ENCODE measurements at places on chromosomes 6 and 20. TPM values are rescaled to one million over a fixed set of nuclear protein-coding genes. Genes with fewer than 3 reads are reported as not detected.

- H3K27ac ChIP-seq: no peak overlapping the region
- no peak for DNase-seq
- no peaks in the 10 kb centered on the region for H3K4me1 ChIP-seq
- no peaks in the 10 kb centered on the region for H3K27me3 ChIP-seq
- H3K36me3 ChIP-seq: no peaks in the 10 kb centered on the region
Measured at GRCh38 chr6:104606361-104606760, 253.4 kb downstream of the HACE1 start.

DNA sequence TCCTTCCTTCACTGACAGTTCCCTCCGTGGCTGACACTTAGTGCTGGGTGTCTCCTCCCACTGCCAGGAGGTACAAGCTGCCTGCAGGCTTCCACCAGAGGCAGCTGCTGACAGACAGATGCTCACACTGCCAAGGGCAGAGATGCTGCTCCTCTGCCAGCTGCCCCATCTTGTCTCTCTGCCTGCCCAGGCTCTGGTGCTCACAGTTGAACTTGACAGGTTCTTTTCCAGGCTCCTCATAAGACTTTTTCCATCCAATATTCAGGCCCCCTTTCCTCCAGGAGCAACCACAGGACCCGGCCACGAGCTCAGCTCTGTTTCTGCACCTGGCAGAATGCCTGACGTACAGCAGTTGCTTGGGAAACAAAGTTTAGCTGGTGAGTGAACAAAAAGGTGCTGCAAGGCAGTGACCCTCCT is 79.8 kb downstream of the PSMB1 start:
- H3K36me3 ChIP-seq: no peaks in the 10 kb centered on the region
- no peaks in the 10 kb centered on the region for H3K4me1 ChIP-seq
- DNase-seq: no peak
- no peak overlapping the region for H3K4me3 ChIP-seq

- H3K27ac ChIP-seq: peak overlapping the region; percentile 64
- no peak overlapping the region for H3K4me3 ChIP-seq
- H3K27me3 ChIP-seq: no peaks in the 10 kb centered on the region
- no peak for DNase-seq
Measured at GRCh38 chr6:25336996-25337395, 57.8 kb downstream of the CARMIL1 start.

GRCh38 chr6:142617158-142617557 is 315.4 kb downstream of the ADGRG6 start:
- H3K4me1 ChIP-seq: no peaks in the 10 kb centered on the region
- no peaks in the 10 kb centered on the region for H3K27me3 ChIP-seq
- H3K36me3 ChIP-seq: no peaks in the 10 kb centered on the region
- DNase-seq: no peak
- no peak overlapping the region for H3K4me3 ChIP-seq
- H3K27ac ChIP-seq: no peak overlapping the region

DNA sequence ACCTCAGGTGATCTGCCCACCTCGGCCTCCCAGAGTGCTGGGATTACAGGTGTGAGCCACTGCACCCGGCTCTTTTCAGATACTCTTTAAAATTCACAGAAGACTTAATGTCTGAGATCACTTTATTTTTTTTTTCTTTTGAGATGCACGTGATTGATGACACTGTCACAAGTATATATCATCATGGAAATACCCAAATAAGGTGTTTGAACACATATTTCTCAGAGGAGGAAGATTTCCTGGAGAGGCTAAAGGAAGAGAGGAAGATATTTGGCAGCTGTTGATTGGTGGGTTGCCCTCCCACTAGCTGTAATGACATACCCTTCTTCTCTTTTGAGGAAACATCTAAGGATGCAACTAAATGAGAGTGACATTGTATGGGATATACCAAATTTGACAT is 225.9 kb upstream of the CITED2 start:
- H3K4me3 ChIP-seq: no peak overlapping the region
- DNase-seq: no peak
- no peaks in the 10 kb centered on the region for H3K27me3 ChIP-seq
- H3K27ac ChIP-seq: no peak overlapping the region
- peaks cover 20% of the 10 kb centered on the region for H3K4me1 ChIP-seq

DNA sequence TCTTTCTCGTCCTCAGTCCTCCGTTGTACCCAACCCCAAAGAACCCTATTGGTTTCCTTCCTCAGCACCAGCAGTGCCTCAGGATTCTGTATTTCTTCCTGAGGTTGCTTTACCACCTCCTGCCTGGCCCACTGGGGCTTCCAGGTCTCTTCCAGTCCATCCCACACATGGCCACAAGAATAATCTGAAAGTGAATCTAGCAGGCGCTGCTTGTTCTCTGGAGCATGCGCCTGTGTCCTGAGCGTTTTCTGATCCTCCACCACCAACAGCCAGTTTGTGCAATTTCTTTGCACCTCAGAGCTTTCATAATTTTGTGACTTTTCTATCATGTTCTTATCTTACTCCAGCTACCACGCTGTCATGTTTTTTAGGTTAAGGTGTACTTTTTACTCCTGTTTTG is 11.6 kb upstream of the HSP90AB1 start:
- H3K4me1 ChIP-seq: no peaks in the 10 kb centered on the region
- H3K27me3 ChIP-seq: no peaks in the 10 kb centered on the region
- H3K36me3 ChIP-seq: no peaks in the 10 kb centered on the region
- H3K27ac ChIP-seq: no peak overlapping the region
- H3K4me3 ChIP-seq: no peak overlapping the region

C20orf144 gene
- not detected for total RNA-seq

MAP1LC3A gene
- 72.9 TPM for total RNA-seq

DNA sequence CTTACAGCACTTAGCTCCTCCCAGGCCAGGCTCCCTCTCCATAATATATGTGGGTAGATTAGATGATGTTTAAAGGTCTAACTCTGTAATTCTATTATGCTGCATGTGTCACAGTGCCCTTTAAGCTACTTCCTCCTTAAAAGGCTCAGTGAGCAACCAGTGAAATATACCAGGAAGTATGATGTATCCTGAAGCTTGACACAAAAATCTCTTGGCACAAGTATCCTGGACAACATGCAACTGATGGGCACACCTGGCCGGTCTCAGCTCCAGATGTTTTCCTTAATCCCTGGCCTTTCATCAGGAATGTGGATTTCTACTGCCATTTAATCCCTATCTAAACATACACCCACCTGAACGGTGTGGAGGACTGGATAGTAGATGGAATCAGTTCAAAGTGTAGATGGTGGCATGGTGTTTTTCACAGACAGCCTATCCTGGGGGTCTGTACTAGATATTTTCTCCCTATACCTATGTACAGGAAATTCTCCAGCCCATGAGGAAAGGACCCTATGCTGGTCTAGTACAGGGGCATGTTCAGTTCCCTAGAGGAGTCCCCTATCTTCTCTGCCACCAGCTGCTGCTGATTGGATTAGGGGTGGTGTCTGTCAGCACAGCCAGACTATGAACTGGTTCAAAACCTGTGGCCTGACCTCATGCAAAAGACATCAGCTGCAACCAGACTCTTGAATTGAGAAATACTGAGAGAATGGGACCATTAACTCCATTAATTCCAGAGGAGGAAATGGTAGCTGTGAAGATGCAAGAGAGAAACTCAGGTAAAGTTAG is 59.4 kb upstream of the CITED2 start:
- H3K27me3 ChIP-seq: no peaks in the 10 kb centered on the region
- DNase-seq: no peak
- H3K36me3 ChIP-seq: no peaks in the 10 kb centered on the region
- H3K4me1 ChIP-seq: no peaks in the 10 kb centered on the region
- no peak overlapping the region for H3K4me3 ChIP-seq
- no peak overlapping the region for H3K27ac ChIP-seq

GRCh38 chr6:130211691-130212090 is 11.1 kb downstream of the SAMD3 start:
- H3K36me3 ChIP-seq: no peaks in the 10 kb centered on the region
- no peaks in the 10 kb centered on the region for H3K27me3 ChIP-seq
- DNase-seq: no peak
- H3K4me3 ChIP-seq: no peak overlapping the region
- H3K27ac ChIP-seq: no peak overlapping the region

DNA sequence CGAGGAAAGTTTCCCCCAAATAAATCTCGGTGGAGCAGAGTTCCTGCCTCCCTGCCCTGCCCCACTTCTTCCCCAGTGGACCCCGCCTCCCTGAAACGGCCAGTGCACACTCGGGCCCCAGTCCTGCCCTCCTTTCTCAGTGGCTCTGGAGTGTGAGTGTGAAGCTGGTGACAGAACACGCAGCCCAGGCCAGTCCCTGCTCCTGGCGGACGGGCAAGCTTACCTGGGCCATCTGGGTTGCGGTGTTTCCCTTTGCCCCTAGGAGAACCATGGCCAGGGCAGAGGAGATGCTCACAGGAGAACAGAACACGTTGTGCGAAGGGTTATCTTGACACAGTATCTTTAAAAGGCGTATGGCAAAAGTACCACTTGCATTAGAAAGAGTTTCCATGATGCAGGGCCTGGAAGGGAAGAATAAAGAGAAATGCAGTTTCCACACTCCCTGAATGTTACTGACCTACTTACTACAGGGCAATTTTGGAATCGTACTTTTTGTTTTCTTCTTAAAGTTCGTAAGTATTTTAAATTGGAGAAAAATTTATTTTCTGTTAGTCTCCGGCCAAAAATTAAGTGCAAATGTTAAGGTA is 2.8 kb downstream of the SERPINB9 start:
- peak overlapping the region; percentile 25 for H3K4me3 ChIP-seq
- DNase-seq: no peak
- H3K27ac ChIP-seq: no peak overlapping the region
- no peaks in the 10 kb centered on the region for H3K36me3 ChIP-seq
- peaks cover 8% of the 10 kb centered on the region for H3K4me1 ChIP-seq
- no peaks in the 10 kb centered on the region for H3K27me3 ChIP-seq

BTN1A1 gene
- total RNA-seq: not detected

DNAH8 gene
- total RNA-seq: not detected

ZC2HC1B gene
- total RNA-seq: not detected

DNA sequence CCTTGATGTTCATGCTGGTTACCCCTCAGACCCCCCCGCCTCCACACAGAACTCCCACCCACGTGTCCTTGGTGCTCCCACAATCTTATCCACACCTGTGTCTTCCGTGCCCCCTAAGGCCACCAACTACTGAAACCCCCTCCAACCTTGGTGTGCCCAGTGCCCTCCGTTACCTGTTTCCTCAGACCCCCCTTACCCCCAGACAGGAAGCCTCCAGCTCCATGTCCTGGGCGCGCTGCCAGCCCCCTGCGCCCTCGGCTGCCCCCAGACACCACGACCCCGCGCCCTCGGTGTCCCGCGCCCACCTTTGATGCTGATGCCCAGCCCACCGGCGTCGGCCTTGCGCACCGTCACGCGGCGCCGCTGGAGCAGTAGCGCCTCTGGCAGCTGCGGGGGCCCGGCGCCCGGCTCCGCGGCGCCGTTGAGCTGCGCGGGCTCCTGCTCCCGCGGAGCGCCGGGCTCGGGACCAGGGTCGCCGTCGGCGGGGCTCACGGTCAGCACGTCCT is 504 bp downstream of the SNTA1 start:
- H3K36me3 ChIP-seq: no peaks in the 10 kb centered on the region
- peak; percentile 58 for DNase-seq
- H3K4me1 ChIP-seq: no peaks in the 10 kb centered on the region
- H3K4me3 ChIP-seq: peak overlapping the region; percentile 89

DNA sequence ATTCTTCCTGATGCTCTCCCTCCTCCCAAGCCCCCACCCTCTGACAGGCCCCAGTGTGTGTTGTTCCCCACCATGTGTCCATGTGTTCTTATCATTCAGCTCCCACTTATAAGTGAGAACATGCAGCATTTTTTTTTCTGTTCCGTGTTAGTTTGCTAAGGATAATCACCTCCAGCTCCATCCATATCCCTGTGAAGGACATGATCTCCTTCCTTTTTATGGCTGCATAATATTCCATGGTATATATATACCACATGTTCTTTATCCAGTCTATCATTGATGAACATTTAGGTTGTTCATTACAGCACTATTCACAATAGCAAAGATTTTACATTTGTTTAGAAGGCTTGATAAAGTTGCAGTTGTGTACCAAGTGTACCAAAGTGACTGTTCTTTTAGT is 57.9 kb downstream of the KCNS1 start:
- no peaks in the 10 kb centered on the region for H3K27me3 ChIP-seq
- H3K4me3 ChIP-seq: no peak overlapping the region
- peaks cover 5% of the 10 kb centered on the region for H3K36me3 ChIP-seq

EGFL8 gene
- total RNA-seq: 8.9 TPM

SLA2 gene
- total RNA-seq: 2.8 TPM

DNA sequence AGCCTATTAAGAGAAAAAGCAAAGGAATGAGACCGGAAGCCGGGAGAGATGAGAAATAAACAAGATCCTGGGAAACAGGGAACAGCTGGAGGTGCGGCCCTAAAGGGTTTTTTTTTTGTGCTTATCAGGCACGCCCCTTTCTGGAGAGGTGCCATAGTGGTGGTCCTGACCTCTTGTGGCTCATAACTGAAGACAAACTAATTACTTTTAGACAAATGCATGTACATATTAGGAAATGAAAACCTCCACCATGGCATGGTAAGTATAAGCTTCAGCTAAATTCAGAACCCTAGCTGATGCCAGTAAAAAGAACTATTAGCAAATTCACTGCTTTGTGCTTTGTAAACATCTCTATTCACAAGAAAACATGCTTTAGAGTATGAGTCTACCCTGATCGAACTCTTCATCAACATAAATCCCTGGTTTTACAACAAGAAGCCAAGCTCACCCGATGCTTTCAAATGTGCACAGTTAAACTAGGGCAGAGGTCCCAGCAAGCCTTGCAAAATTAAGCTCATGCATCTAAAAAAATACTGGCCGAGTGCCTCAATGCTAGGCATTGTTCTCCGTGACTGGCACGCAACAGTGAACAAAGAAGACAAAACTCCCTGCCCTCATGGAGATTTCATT is 96.4 kb upstream of the MRPS10 start:
- no peaks in the 10 kb centered on the region for H3K27me3 ChIP-seq
- peaks cover 10% of the 10 kb centered on the region for H3K4me1 ChIP-seq
- H3K27ac ChIP-seq: no peak overlapping the region
- no peak for DNase-seq
- H3K36me3 ChIP-seq: no peaks in the 10 kb centered on the region

- no peak for DNase-seq
- H3K4me1 ChIP-seq: peaks cover 16% of the 10 kb centered on the region
- no peaks in the 10 kb centered on the region for H3K27me3 ChIP-seq
- H3K36me3 ChIP-seq: peaks cover 13% of the 10 kb centered on the region
- H3K27ac ChIP-seq: peak overlapping the region; percentile 97
- H3K4me3 ChIP-seq: peak overlapping the region; percentile 86
Measured at GRCh38 chr6:116278854-116279231, 887 bp downstream of the TSPYL1 start.

DNA sequence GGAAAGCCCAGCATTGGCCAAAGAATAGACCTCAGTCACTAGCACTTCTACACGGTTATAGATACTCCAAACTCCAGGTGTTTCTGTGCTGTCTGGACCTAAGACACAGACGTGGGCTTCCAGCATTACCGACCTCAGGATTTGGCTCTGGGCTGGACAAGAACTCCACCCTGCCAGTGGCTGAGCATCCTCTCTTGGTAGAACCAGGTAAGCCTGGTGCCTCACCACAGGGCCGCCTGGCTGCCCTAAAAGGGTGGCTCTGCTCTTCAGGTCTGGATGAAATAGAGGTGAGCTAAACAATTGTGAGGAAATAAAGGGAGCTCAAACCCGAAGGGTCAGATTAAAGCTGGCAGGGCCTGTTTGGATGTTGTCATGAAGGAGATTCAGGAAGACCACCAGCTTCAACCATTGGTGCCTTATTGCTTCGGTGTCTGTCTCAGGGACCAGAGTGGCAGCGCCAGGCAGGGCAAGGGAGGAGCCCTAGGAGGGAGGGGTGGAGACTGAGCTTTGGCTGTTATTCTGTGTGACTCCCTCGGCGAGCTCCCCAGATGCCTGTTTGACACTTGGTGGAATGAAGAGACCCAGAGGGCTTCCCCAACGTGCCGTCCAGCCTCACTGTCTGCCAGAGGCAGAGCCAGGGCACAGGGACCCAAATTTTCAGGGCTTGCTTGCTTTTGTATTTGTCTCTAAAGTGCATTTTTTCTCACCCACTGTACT is 8.6 kb downstream of the SYNDIG1 start:
- no peaks in the 10 kb centered on the region for H3K27me3 ChIP-seq
- no peaks in the 10 kb centered on the region for H3K36me3 ChIP-seq
- H3K4me1 ChIP-seq: no peaks in the 10 kb centered on the region
- no peak overlapping the region for H3K27ac ChIP-seq
- no peak for DNase-seq

ECT2L gene
- not detected for total RNA-seq

Data from Peyer's patch (tissue), 4 donors.